ENCODE measurements at places on chromosomes 7 and 10. TPM values are rescaled to one million over a fixed set of nuclear protein-coding genes. Genes with fewer than 3 reads are reported as not detected.

DNA sequence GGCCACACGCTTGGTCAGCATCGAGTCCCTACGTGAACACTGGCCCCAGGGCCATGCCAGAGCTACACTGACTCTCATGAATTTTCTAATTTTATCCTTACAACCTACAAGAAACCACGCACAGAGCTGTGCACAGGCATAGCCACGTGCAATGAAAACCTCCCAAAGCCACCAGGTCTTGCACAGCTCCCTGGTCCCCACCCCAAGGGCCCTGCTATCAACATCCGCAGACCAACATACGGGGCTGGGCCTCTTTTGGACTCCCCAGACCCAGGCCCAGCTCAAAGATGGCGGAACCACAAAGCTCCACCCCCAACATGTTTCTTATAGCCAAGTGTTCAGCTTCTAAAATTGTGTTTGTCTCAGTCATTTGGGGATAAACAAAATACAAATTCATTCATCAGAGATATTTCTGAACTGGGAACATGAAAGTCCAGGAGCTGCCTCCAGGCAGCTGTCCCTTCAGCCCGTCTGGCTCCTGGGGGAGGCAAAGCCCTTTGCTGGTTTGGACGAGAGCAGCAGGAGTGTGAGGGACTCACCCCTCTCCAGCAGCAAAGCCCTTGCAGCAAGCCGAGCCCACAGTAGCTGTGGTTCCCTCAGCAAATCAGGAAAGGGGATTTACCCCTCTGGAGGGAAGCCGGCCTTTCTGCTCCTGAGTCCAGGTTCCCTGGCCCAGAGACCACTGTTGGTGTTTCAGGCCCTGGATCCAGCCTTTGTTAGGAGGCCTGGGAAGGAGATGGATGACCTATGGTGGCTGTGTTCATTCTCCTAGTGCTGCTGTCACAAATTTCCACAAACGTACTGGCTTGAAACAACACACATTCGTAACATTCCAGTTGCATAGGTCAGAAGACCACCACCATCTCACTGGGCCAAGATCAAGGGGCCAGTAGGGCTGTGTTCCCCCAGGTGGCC is 75.1 kb downstream of the OAT start:
- DNase-seq, result no peak

- peak; percentile 60 for DNase-seq
Measured at GRCh38 chr10:26737730-26738129, 40.2 kb downstream of the PDSS1 start.

- DNase-seq, result no peak
Measured at GRCh38 chr7:39588416-39588815, 22.2 kb downstream of the YAE1 start.

DNA sequence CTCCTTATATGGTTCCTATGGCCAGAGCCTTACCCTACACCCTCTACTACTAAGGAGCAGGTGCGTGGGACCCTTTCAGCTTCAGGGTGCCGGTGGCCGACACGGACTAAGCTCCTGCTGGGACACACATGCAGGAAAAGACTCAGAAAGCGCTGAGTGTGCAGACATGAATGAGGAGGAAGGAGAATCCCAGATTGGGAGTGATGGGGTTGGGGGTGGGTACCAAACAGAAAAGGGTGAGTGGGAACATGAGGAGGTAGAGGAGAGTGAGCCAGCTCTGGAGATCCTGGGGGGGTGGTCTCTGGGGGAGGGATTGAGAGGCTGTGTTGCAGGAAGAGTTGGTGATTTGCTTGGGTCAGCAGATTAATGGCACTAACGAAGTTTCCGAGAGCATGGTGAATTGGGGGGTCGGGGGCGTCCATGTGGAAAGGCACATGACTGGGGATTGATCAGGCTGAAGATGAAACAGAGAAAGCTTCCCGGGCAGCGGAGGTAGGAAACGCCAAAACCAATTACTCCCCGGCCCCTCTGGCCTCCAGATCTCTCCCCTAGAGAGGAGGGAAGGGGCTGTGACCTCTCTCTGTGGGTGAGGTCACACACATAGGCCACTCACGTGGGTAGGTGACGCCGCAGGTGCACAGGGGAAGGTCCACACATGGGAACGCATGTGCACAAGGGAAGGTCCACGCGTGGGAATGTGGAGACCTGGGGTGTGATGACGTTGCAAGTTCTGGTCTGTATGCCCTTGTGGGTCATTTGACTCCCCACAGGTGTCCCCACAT is 37.9 kb upstream of the SLF2 start:
- no peak for DNase-seq

DNA sequence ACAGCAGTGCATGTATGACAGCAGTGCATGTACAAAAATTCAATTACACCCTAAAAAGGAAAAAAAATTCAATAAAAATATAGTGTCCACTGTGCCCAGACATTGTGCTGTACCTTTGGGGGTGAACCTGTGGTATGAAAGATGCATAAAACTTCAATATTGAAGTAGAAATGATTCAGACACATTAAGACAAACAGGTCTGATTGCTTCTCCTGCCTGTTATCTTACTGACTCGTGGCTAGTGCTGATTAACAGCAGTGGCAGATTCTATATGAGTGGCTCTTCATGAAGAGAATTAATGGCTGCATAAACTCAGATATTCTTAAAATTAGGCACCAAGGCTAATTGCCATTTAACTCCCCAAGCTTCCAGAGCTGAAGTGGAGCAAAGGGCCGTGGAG is 37.9 kb downstream of the GATA3 start:
- no peak for DNase-seq

DNA sequence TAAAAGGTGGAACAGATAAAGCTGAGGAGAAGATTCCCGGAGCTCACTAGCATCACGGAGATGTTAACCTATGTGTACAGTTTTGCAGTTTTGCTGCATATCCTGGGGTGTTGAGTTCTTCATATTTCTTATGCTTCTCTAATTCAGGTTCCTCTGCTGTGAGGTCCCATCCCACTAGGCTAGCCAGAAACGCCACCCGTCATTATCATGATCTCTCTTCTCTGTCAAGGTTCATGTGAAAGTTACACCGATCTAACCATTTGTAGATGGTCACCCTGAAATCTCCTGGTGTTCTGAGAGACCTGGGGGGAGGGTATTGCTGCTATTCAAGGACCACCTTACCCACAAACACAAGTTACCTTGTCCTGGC is 136.3 kb downstream of the CCDC71L start:
- DNase-seq, result no peak

DNA sequence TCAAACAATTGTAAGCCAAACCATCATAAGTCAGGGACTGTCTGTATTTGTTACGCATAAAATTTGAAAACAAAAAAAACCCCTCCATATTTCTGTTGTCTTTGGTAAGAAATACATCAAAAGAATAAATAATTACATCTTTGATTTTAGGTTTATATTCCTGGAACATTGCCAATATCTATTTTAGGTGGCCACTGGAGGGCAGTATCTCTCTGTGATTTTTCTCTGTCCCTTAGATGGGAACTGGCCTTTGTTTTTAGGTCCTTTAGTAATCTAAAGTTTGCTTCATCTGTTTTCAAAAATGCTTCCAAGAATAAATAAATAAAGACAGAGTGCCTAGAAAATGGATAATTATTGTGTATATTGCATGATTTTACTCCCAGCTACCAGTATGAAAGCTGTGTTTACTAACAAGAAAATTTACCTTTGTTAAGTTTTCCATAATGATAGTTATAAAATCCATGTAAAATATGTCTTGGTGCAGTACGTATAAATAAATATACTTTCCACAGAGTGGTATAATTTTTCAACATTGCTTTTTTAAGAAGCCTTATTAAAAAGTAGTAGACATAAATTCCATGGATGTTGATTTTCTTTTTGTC is 64.2 kb downstream of the PHYHIPL start:
- DNase-seq, result no peak

DNA sequence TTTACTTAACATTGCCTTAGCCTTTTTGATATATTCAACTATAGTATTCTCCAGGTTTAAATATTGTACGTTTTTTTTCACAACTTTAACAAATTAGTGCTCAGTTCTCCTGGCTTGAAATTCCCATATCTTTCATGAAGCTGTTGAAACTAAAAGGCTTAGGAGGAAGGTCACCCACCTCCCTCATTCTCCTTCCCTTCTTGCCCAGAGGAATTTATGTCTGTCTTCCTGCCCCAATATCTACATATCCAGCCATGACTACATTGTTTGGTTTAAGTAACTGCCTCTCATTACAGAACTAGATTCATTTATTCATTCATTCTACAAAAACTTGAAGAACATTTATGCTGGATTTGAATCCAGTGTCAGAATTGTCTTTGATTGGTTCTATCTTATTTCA is 254.8 kb upstream of the C7orf33 start:
- no peak for DNase-seq

DNA sequence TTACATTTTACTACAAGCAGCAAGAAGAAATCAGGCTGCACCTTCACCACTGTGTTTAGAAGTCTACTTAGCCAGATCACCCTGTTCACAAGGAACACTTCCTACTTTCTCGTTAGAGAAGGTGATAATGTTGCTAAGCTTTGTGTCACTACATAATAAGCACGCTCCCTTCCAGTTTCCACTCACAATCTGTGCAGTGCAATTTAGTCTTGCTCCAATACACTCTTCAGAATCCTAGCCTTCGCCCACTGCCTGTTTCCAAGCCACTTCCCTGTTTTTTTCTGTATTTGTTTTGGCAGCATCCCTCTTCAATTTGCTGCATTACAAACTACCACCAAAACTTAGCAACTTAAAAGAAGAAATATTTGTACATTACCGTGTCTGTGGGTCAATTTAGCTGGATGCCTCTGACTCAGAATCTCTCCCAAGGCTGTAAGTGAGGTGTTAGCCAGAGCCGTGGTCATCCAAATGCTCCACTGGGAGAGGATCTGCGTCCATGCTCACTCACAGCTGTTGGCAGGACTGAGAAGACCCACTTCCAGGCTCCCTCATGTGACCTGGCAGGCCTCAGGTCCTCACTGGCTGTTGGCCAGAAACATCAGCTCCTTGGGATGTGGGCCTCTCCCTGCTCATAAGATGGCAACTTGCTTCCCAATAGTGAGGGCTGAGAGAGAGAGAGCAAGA is 110.4 kb downstream of the PON1 start:
- DNase-seq, result no peak

DNA sequence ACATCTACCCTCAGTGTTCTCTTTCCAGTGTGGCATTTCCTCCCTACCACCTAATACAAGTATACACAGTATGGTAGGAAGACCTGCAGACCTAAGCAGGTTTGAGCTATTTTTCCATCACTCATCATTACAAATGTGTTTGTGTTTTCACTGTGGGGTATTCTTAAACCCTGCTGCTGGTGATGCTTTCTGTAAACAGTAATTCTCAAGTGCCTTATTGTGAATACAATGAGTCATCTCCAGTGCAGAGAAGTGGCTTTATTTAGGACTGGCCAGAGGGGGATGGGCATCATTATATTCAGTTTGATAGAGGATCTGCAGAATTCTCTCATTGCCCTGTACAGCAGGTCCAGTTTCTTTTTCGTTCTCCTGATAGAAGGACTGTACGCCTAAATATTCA is 63.7 kb downstream of the GRM8 start:
- DNase-seq, result no peak

DNA sequence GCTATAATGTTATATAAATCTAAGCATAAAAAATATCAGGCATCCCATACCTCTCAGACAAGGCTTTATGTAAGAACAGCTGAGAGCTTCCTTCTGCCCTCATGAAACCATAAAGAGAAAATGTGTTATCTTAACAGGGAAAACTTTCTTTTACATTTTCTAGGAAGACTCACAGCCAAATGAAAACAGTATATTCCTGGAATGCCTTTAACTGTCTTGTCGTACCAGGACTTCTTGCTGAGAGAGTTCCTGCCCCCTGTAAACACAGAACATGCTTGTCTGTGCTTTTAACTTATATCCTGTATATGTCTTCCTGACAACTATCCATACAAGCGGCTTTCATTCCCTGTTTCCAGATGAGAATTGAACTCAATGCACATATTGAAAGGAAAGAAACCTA is 64.8 kb upstream of the AHR start:
- no peak for DNase-seq

DNA sequence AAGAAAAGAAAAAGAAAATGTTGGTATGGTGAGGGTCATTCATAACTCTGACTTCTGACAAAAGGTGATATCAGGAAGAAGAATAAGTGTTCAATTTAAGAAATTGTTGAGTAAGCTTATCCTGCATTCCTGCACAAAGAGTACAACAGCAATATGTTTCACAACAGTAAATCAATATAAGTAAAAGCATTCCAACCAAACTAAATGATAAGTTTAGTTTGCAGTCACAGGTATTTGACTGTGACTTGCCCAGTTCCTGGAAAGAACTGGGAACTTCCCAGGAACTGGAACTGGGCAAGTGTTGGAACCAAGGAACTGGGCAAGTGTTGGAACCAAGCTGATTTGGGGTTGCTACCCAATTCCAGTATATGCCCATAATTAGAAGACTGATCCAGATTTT is 35.0 kb downstream of the NEURL1 start:
- no peak for DNase-seq

- DNase-seq, result no peak
Measured at GRCh38 chr10:44589181-44589943, 204.5 kb upstream of the CXCL12 start.

ELN gene
- total RNA-seq, result not detected

STOX1 gene
- 0.36 TPM for total RNA-seq

PRSS37 gene
- total RNA-seq, result not detected

DPP6 gene
- not detected for total RNA-seq
